ENCODE measurements at places on chromosomes 6 and 20.

- no peak for DNase-seq
Measured at GRCh38 chr6:65501045-65501444, 206.0 kb downstream of the EYS start.

GRCh38 chr6:14591998-14592397, 474.4 kb downstream of the CD83 start:
- no peak for DNase-seq

- DNase-seq, result no peak
Measured at GRCh38 chr20:49948809-49949507, 12.8 kb downstream of the RNF114 start.

- DNase-seq, result no peak
Measured at GRCh38 chr6:152952045-152952444, 30.8 kb downstream of the FBXO5 start.

GRCh38 chr20:10626896-10627295, 46.9 kb downstream of the JAG1 start:
- DNase-seq, result no peak
